ENCODE measurements at places on chromosomes 2 and 18.

DNA sequence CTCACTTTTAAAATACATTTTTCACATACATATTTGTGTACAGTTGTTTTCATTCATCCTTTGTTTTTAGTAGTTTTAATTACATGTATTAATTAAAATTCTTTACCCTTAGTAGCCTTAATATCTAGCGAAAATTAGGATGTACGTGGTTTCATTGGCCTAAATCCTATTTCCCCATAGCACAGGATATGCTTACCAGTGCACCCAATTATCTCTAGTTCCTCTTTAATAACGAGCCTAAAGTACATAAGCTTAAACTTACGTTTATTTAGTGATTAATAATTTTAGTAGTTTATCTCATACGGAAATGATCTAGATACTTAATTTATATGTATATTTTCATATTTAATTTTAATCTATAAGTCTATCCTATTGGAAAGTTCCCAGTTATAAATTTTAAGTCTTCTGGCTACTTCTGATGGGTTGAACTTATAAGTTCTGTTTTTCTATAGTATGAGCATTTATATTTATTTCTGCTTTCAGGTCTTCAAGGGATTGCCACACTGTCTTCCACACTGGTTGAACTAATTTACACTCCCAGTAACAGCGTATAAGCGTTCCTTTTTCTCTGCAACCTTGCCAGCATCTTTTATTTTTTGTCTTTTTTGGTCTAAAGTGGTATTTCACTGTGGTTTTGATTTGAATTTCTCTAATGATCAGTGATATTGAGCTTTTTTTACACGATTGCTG is 21.4 kb upstream of the RUFY4 start:
- DNase-seq: no peak

DNA sequence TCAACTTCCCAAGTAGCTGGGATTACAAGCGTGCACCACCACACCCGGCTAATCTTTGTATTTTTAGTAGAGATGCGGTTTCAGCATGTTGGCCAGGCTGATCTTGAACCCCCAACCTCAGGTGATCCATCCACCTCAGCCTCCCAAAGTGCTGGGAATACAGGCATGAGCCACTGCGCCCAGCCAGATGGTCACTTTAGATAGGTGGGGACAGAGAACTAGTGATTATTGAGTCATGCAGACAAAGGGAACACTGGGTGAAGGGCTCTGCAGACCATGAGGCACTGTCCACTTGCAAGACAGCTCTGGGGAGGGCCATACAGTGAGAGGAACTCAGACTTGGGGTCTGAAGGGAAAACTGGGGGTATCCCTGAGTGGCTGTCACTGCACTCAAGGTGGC is 58.4 kb upstream of the POMC start:
- DNase-seq: no peak

DNA sequence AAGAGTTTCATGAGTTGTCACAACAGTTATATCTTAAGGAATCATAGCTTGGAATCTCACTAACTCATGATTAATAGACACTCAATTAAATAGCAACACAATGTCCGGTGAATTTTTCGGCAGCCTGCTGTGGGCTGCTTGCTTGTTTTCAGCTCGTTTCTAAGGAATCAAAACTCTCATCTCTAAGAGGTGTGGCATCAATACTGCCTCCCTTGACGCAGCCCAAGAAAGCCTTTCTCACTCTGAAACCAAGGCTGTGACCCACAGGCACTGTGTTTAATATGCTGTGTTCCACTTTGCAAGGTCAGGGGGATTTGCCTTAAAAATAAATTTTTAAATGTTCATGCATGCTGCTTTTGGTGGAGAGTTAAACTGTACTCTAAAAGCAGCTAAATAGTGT is 5.4 kb downstream of the DCC start:
- no peak for DNase-seq

- no peak for DNase-seq
Observed at GRCh38 chr2:60710707-60711106, 45.4 kb upstream of the PAPOLG start.

DNA sequence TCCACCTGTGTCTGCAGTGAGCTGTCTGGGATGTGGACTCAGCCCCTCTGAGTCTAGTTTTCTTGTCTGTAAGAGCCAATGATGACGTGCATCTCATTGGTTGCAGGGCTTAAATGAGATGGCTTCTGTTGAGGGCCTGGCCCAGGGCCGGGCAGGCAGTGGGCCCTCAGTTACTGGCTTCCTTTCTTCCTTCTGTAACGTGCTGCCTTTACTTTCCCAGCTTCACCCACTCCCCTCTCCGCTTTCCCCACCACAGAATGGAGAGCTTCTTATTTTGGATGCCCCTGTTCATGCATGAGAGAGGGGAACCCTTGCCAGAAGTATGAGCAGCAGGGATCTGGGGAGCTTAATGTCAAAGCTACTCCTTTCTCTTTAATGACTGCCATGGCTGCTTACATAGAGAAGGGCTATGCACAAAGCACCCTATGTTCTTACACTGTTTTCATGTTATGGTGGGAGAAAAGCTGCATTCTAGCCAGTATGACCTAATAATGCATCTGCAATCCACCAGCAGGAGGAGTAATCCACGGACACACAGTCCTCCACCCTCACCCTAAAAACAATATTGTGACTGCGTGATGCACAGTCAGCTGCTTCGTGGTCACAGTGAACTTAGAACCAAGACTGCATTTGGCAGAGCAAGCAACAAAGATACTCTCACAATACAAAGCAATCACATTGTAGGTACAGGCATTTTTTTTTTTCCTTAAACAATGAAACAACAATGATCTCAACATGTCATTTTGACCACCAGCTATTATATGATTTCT is 37.2 kb downstream of the CREG2 start:
- DNase-seq: no peak

DNA sequence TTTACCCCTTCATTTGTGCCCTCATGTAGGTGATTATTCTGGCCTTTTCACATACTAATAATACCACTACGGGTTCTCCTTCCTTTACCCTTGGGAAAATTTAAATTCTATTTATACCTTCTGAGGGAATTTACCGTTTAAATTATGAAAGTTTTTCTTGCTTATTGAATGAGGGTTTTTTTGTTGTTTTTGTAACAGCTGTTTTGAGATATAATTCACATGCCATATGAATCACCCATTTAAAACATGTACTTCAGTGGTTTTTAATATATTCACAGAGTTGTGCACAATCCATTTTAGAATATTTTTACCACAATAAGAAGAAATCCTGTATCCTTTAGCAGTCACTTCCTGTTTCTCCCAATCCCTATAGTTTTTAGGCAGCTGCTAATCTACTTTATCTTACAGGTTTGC is 54.7 kb downstream of the EML4 start:
- DNase-seq: no peak

DNA sequence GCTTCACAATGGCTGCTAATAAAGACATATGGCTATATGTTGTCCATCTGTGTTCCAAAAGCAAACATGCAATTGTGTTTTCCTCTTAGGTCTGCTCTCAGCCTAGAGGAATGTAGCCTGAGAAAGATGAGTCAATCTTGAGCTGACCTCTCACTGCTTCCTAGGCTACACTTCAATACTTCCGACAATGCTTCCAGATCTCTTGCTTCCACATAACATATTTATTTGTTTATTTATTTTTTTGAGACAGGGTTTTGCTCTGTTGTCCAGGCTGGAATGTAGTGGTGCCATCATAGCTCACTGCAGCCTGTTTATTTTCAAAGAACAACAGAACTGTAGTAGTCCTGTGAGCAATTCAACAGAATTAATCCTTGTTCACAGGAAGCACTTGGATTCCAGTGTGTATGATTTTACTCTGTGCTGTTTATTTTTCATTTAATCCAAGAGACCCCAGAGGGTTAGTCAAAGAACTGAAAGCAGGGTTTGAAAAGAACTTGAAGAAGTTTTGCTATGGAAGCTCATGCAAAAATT is 437.9 kb downstream of the TXNL1 start:
- no peak for DNase-seq

- no peak for DNase-seq
Observed at GRCh38 chr2:4980995-4981394, 711.2 kb upstream of the SOX11 start.

- DNase-seq: no peak
Observed at GRCh38 chr18:74063023-74063422, 84.6 kb downstream of the FBXO15 start.

- no peak for DNase-seq
Observed at GRCh38 chr18:54765636-54766375, 62.5 kb upstream of the RAB27B start.

GRCh38 chr18:32896776-32897547 is 124.1 kb upstream of the KLHL14 start:
- no peak for DNase-seq

GRCh38 chr2:39383146-39383545 is 53.9 kb downstream of the MAP4K3 start:
- DNase-seq: no peak

DNA sequence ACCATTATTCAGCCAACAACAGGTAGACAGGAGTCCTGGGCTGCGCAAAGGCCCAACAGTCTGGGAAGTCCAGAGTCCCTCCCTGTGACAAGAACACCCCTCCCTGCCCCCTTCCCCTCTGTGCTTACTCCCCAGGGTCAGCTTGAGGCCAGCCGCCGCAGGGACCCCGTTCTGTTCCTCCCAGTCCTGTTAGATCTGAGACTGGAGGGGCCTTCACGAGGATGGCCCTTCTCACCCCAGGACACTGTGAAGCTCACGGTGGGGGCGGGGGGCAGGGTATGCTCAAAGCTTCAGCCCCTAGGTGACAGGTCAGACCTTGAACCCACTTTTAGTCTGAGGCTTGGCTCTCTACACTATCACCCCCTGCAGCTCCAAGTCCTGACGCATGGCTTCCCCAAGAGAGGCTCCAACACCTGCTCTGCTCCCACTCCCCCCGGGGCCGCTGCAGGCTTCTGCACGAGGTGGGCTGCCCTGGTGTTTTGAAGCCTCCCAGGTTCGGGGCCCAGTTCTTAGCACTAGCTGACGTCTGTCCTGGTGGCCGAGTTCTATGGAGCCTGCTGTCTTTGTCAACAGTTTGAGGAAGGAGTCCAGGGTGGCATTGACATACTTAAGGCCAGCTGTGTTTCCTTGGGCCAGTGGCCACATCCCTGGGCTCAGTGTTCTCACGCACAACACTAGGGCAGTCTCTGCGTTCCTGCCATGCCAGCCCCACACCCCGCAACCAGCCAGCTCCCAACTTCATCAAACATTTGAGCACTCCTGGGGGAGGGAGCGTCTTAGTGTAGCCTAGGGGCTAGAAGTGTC is 37.2 kb upstream of the HPCAL1 start:
- DNase-seq: no peak

- DNase-seq: no peak
Observed at GRCh38 chr2:217440000-217440399, 562.8 kb downstream of the TNS1 start.

DNA sequence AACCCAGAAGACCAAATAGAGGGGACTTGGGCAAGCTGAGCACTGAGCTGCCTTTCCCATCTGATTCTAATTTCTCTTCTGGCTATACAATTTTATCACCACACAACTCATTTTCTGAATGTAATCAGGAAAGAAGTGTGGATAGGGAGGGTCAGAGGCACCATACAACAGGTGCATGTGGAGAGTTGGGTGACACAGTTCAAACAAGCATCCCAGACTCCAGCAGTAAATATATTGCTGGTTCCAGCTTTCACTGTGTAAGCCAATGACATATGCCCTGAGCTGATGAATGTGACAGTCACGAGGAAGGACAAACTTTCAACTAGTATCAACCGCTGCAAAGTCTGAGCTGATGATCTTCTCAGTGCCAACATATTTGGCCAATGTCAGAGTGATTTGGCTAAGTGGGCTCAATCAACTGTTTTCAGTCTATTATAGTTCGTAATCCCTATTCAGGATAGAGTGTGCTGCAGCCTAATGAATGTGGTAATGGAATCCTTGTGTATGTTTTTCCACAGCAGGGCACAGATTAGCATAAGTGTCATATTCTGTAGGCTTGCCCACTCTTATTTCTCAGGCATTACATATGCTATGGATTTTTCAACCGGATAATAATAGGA is 109.9 kb upstream of the MEIS1 start:
- no peak for DNase-seq

GRCh38 chr2:231985823-231986261 is 24.3 kb downstream of the DIS3L2 start:
- no peak for DNase-seq

DNA sequence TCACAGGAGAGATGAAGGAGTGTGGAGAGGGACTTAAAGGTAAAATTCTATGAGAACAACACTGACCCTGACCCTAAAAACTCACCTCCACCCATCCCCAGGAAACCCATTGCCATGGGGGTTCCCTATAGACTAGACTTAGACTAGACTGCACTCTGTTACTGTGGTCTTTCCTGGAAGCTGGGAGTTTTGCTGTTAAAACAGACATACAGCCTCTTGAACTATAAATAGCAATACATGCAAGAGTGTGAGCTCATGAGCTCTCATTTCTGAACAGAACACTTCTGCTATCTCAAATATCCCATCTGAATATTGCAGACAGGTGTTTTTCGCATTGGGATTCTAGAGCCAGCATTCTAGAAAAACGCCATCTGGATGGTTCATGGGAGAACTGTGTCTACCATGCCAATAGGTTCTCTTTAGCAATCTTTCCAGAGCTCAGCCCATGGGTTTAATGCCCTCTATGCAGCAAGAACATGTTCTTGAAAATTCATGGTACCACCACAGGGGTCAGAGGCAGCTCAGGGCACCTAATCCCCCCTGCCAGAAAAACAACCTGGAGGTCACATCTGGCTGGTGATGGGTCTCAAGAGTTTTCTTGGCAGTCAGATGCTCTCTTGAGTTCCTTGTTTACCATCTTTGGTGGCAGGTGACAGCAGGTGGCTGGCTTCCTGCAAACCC is 51.9 kb downstream of the SLC14A2 start:
- DNase-seq: no peak

DNA sequence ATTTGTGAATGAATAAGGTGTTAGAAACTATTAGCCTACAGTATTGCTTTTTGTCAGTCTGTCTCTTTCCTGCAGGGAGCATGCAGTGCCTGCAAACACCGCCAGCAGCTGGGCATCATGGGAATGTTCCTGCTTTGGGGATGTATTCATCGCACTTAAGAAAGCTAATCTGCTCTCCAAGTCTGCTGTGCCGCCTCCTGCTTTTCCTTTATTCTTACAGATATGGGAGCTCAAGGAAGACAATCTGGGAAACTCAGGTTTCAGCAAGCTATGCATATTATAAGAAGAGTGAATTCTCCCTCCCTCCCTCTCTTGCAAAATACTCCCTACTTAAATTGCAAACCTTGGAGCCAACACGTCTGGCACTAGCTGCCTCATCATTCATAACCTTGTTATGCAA is 479.2 kb upstream of the ACVR2A start:
- no peak for DNase-seq

DNA sequence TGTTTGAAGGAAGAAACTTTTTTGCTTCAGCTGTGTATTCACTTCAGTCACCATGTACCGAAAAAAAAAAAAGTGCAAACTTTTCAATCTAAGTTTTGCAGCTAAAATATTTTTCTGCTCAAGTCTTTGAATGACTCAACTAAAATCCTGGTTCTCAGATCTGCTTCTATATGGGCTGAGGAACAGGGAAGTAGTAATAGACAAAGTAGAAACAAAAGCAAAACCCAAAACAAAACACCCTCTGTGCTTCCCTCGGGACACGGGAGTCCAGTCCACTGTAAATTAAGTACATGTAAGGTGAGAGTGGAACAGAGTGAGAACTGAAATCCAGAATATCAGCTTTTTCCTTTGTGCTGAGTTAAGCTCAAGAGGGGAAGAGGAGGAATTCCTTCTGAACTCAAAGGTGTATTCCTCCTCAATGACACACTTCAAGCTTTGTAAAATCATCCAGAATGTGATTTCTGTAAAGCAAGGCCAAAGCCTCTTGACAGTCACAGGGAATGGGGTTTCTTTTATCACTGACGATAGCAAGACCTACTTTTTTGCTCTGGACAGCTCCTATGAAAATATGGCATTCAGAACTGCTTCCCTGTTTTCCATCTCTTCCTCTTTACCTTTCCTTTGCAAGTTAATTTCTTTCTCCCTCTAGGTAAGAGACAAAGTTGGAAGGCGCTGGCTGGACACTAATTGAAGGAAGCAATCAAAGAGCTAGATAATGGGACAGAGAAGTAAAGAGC is 433.5 kb upstream of the MMADHC start:
- DNase-seq: no peak

Measured in stimulated activated CD4-positive, alpha-beta T cell treated with anti-CD3 and anti-CD28 coated beads, TNF-alpha, amount 100 ng/mL, for 1 hour (primary cell).